ENCODE measurements at places on chromosomes 2 and 18.

GRCh38 chr18:26568926-26569665 is 20.7 kb upstream of the KCTD1 start:
- DNase-seq = no peak

DNA sequence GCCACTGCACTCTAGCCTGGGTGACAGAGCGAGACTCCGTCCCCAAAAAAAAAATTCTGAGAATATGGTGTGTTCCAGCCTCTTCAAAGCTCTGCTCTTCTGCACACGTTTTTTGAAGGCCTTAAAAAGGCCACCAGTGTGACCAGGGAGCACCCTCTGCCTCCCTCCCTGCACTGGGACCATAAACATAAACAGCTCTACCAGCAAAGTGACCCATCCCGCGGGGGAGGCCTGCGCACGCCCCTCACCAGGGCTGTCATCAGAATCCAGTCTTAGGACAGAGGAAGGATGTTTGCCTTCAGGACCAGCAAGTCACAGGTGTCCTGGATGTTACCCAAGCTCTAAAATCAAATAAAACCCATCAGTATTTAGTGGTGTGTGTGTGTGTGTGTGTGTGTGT is 23.2 kb upstream of the B3GNT7 start:
- DNase-seq = no peak

- no peak for DNase-seq
Observed at GRCh38 chr2:212995920-212996319, 155.5 kb downstream of the IKZF2 start.

- DNase-seq = no peak
Observed at GRCh38 chr2:37526323-37526722, 145.1 kb downstream of the CDC42EP3 start.

GRCh38 chr18:33841221-33841967 is 263.4 kb downstream of the ASXL3 start:
- DNase-seq = no peak

GRCh38 chr2:228072669-228073068 is 108.8 kb downstream of the SPHKAP start:
- no peak for DNase-seq

GRCh38 chr2:21644266-21644665 is 520.5 kb downstream of the TDRD15 start:
- no peak for DNase-seq

DNA sequence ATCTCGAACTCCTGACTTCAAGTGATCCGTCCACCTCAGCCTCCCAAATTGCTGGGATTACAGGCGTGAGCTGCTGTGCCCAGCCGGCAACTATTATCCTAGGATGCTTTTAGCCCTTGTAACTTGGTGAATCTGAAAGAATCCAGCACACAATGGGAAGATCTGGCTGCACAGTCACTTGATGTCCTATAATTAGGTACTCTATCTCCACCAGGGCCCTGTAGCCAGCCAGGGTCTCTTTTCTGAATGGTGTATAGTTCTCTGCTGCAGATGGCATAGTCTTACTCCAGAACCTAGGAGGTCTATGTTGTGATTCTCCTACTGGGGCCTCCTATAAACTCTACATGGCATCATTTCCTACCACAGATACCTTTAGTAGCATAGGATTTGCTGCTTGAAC is 13.9 kb upstream of the MCM6 start:
- no peak for DNase-seq

GRCh38 chr18:58669731-58670378 is 1.4 kb upstream of the MALT1 start:
- peak; percentile 84 for DNase-seq

DNA sequence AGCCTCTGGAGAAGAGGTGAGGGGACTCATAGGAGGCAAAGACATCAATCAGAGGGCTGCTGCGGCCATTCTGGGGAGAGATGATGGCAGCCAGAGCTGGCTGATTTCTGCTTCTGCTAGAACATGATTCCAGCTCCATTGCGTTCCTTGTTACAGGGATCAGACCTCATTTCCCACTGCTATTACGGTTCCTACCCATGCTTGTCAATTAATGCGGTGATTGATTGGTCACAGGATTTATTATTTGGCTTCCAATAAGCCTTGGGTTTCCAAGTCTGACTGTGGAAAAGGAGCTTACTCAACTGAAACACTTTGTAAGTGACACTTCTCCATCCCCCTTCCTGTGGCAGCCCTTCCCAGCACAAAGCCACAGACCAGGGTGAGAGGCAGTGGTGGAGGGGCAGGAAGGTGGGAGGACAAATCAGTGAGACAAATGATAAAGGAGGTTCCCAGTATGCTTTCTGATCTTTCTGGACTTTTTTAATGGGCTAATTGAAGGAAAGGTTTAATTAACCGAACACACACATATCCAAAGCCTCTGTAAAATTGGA is 26.8 kb upstream of the CTLA4 start:
- DNase-seq = no peak

DNA sequence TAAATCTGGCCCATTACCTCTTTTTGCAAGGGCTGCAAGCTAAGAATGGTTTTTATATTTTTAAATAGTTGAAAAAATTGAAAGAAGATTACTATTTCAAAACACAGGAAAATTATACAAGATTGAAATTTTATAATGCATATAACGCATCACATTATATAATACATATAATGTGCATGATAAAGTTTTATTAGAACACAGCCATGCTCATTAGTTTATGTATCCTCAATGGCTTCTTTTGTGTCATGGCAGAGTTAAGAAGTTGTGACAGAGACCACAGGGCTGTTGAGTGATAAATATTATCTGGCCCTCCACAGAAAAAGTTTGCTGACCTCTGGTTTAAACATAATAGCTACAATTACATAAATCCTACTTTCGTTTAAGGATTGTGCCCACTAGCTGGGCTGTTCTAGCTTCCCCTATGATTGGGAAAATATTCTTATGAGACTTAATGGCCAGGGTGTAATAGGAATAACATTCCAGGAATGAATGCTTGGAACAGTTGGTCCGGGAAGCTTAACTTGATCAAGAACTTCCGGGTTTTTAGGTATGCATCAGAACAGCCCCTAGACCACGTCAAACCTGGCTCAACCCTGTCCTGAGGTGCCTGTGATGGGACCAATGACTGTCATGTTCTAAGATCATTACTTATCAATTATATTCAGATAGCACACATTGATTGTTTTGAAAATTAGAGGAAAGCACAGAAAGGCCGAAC is 98.7 kb upstream of the LPIN2 start:
- no peak for DNase-seq

- no peak for DNase-seq
Observed at GRCh38 chr2:6008186-6008585, 316.0 kb downstream of the SOX11 start.

GRCh38 chr18:58803978-58804377 is 60.7 kb upstream of the ZNF532 start:
- no peak for DNase-seq

- no peak for DNase-seq
Observed at GRCh38 chr2:48946449-48947048, 191.0 kb upstream of the LHCGR start.

GRCh38 chr18:78814766-78815165 is 164.9 kb upstream of the SALL3 start:
- DNase-seq = peak; percentile 37

DNA sequence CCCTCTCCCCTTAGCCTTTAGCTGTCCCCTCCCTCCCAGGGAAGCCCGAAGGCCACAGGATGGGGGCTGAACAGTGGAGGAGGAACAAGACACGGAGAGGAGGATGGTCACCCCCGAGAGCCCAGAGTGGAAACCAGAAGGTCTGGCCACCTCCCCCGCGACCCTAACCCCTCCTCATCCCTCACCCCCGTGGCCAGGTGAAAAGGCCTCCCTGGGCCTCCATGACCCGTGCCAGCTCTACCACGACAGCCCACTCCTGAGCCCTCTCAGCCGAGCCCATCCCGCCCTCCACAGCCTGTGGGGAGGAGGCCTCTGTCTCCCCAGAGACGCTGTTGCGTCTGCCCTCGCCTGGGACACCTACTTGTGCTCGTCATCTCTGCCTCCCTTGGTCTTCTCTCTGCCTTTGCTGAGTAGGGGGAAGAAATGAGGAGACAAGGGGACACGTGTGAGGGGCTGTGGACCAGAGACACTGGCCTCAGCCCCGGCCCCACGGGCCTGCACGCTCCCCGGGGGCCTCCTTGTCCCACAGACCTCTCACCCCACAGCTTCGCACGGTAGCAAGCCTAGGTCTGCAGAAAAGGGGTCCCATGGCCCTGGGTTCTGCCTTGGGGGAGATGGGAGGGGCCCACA is 32.5 kb upstream of the OTOF start:
- no peak for DNase-seq

GRCh38 chr2:212694398-212694797 is 155.8 kb upstream of the ERBB4 start:
- no peak for DNase-seq

- DNase-seq = no peak
Observed at GRCh38 chr2:181850936-181851560, 40.5 kb upstream of the ITPRID2 start.

GRCh38 chr2:202040079-202040844 is 6.6 kb downstream of the FZD7 start:
- DNase-seq = no peak

DNA sequence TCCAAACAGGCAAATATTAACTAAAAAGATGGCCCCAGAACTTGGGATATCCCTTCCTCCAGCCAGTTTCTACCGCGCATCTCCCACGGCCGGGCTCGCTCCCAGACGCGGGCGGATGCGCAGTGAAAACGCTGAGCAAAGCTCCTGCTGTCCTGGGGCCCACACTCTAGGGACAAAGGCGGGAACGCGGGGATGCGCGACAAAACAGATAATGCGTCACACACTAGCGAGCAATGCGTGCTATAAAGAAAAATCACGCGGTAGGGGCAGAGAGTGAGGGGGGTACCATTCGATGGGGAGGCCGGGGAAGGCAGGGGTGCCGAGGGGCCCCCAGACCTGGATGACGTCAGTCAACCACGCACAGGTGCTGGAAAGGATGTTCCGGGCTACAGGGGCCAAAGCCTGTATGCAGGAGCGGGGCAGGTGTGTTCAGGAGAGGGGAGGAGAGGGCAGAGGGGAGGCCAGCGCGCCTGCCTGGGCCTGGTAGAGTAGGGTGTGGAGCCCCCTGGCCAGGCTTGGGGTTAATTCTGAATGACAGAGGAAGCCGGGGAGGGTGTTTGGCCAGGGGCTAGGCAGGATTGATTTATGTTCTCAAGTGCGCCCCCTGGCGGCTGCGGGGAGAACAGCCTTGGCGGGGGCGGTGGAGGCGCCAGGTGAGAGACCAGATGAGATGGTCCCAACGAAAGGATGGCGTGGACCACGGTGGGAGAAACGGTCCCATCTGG is 14.9 kb upstream of the ITM2C start:
- DNase-seq = no peak

- no peak for DNase-seq
Observed at GRCh38 chr2:43006834-43007543, 214.6 kb upstream of the HAAO start.

DNA sequence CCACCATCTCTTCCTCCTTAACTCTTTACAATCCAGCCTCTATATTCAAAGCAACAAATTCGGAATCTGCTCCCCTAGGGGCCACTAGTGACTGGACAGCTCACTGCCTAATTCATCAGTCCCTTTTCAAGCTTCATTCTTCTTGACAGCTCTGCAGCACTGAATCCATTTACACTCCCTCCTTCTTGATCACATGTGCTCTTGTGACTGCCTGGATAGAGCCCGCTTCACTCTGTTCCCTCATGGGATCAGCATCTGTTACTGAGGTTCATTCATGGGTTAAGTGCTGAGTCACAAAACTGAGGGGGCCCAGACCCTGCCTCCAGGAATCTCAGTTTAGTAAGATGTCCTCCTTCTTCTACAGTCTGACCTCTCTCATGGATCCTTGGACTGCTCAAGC is 81.5 kb downstream of the CYRIA start:
- DNase-seq = no peak

DNA sequence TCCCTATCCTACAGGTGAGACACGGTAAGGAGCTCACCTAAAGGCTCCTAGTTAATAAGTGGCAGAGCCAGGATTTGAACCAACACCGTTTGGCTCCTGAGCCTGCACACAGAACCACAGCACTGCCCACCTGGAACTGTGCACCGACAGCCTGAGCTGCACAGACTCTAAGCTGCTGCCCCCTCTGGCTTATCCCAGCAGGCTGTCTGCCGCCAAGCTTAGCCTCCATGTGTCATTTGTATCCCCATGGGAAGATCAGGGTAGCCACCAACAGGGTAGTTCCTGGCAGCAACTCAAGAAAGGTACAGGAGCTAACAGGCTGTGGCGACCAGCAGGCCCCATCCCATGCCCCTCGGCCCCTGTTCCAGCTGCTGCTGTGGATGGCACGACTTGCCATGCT is 135.7 kb downstream of the LRRC30 start:
- no peak for DNase-seq

GRCh38 chr2:121478996-121479745 is 51.5 kb upstream of the RNU4ATAC start:
- no peak for DNase-seq

GRCh38 chr18:7023063-7023580 is 94.5 kb downstream of the LAMA1 start:
- no peak for DNase-seq

- no peak for DNase-seq
Observed at GRCh38 chr2:188369365-188369764, 77.7 kb downstream of the GULP1 start.

DNA sequence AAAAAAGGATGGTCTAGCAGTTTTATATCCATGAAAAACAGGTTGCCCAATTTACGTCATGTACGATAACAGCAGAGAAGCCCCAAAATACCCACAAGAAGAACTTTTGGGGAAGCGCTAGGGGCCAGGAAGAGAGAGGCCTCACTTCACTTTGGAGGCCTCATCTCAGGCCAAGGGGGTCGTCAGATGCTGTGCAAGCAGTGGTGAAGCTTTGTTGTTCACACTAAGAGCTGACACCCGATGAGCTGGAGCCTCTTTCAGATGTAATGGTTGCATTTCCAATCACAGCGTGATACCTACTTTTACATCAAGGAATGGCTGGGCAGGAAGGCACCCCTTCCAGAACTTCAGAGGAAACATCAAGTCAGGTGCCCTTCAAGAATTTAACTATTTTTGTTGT is 242.3 kb upstream of the PXDN start:
- DNase-seq = no peak

DNA sequence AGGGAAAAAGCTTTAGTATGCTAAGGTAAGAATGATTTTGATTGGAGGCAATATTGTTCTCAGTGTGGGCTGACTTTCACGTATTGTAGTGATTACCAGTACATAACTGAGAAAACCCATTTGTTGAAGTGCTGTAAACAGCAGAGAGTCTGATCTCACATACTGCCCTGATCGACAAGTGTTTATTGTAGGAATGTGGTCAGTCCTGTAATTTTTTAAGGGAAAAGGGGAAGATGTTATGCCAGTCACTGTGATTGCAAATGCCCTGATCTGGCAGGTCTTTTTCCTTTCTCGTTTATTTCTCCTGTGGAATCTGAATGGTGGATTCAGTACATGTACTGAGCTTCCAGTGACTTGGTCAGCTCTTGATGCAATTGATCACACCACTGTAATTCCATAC is 11.5 kb downstream of the SPATS2L start:
- DNase-seq = no peak

DNA sequence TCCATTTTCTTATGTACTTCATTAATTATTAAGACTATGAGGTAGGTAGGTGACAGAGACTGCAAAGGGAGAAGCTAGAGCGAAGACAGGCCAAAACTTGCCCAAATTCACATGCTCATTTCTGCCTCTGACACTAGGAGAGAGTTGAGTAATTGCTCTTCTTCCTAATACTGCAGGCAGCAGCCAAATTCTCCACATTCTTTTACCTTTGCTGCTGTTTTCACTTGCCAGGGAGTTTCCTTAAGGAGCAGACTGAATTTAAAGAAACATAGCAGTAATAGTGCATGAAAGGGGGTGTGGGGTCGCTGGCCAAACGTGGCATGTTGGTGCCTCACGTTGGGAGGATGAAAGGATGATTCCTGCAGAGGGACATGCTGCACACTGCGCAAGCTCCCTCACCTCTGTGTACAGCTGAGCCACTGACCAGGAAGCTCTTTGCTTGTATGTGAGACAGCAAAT is 12.3 kb downstream of the CRIM1 start:
- DNase-seq = no peak

Measured in NCI-H1092 (cell line).